ENCODE measurements at places on chromosomes 2 and 18.

DNA sequence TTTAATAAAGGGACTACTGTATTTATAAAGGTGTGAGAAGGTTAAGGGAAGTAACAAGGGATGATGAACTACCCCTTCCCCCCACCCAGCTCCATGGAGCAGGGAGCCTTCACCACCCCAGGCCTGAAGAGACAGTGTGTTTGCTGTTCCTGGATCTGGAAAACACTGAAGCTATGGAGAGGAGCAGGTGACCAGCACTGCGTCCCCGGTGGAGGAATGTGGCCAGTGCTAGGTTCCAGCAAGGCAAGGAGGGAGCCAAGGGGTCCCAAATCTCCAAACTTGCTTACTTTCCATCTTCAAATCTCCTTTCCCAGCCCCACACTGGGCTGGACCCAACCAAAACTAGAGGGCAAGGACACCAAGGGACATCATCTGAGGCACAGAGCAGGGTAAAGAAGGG is 128.7 kb upstream of the CD302 start:
- DNase-seq, result no peak

- peak; percentile 63 for DNase-seq
These were observed at the start of gene DSG2 for GRCh38 chr18:31497836-31498573. Gene DSG2 (plus strand): TSS chr18:31498177. CDS start chr18:31498252, 75 bp downstream.

DNA sequence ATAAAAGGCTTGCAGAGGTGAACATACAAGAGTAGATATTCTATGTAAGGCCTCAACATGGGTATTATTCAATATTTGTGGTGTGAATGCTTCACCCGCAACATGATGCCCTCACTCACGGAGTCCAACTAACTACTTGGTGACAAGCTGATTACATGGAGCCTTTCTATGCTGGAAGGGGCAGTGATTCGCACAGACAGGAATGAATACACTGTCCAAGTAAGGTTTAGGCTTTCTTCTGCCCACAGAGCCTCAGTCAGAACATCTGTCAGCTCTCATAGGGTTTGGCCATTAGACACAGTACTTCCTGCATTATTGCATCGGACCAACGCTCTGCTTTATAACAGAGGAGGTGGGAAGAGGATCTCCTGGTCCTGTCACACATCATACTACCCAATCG is 80.3 kb upstream of the SLC35G4 start:
- no peak for DNase-seq

- no peak for DNase-seq
These were observed 5.1 kb downstream of the DGUOK start for GRCh38 chr2:73931531-73932500.

DNA sequence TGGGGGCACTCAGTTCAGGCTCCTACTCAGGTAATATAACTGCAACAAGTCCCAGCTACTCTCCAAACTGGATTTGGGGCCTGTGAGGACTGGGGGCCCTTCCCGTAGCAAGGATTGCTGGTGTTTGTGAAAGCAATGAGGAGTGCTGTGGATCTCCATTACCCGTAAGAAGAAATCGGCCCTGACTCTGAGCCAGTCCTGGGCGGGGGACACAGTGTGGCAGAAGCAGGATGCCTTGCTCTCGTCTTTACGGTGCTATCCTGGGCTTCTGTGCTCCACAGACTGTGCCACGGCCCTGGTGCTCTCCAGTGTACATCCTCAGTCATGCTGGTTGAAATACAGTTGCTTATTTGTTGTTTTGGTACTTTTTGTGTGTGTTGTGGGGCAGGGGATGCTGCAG is 172.9 kb downstream of the NDUFA10 start:
- DNase-seq, result no peak

GRCh38 chr18:49638209-49638785 is 76.4 kb downstream of the LIPG start:
- no peak for DNase-seq

- DNase-seq, result peak; percentile 77
These were observed 100.2 kb downstream of the AGAP1 start for GRCh38 chr2:235594041-235594440.

All from NCI-H345 (cell line).